ENCODE measurements at places on chromosomes 7 and 10.

GRCh38 chr10:83617692-83618545 lies 521.4 kb upstream of the GHITM start:
- DNase-seq, result no peak

DNA sequence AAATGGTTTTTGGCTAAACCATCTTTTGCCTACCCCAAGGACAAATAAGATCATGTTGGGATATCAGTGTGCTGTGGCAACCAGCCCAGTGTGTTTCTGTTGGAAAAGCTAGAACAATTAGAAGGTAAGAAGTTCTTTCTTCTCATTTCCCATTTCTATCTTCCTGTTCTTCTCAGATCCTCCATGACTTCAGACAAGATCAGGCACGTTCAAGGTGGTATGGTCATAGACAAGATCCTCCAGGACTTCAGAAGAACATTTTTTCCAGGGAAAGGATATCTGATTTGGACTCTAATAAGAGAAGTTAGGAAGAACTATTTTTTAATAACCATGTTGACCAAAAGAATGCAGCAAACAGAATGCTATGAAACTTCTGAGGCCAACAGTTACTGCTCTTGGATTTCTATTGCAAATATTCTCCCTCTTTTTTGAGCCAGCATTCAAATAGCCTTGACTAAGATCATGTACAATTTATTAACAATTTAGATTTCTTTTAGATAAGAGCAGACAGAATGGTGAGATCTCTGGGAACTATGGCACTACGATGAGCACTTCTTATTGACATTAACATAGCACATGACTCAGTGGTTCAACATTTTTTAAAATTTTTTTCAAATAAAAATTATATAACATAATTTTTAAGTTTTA lies 15.9 kb downstream of the HYCC1 start:
- no peak for DNase-seq

DNA sequence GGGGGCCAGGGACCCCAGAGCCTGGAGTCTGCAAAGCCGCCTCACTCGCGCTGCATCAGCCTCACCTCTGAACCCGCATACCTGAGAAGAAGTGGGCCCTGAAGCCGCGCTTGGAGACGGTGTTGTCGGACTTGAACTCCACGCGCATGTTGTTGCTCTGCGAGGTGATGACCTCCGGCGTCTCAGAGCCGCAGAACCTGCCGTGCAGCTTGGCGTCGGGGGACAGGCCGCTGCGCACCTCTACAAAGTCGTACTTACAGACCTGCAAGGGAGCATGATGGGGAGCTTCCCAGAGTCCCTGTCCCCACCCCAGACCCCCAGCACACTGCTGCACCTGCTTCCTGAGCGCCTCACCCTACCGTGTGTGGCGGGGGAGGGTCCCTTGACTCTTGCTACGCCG lies 25.7 kb upstream of the OPALIN start:
- no peak for DNase-seq

DNA sequence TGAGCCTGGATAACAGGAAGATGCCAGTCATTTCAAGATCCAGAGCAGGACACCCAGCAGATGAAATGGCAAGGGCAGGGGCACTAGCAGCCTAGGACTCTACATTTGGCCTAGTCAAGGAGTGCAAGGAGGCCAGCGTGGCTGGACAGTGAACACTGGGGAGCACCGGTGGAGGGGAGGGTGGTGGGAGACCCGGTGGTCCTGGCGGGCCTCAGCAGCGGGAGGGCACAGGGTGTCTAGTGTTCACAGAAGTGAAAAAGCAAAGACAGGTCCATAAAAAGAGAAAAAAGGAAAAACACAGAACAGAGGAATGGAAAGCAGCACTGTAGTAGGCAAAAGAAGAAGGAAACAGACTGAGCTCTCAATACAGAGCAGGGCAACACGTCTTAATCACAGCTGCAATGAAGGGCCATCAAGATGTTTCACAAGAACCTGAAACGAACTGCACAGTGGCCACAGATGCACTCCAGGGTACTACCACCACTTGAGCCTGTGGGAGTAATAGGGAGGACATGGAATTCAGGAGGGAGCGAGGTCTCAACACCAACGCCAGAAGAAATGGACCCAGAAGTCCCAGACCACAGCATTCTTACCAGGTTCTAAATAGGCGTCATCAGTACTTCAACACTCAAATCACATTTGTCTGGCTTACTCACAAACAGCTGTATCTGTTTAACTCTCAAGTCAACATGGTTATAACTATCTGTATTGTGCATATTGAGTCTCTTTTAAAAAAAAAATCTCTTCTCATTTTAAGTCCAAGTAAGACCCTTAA lies 573.7 kb downstream of the PARD3 start:
- no peak for DNase-seq

- no peak for DNase-seq
These were observed 54.6 kb downstream of the TFAM start for GRCh38 chr10:58439632-58440364.

DNA sequence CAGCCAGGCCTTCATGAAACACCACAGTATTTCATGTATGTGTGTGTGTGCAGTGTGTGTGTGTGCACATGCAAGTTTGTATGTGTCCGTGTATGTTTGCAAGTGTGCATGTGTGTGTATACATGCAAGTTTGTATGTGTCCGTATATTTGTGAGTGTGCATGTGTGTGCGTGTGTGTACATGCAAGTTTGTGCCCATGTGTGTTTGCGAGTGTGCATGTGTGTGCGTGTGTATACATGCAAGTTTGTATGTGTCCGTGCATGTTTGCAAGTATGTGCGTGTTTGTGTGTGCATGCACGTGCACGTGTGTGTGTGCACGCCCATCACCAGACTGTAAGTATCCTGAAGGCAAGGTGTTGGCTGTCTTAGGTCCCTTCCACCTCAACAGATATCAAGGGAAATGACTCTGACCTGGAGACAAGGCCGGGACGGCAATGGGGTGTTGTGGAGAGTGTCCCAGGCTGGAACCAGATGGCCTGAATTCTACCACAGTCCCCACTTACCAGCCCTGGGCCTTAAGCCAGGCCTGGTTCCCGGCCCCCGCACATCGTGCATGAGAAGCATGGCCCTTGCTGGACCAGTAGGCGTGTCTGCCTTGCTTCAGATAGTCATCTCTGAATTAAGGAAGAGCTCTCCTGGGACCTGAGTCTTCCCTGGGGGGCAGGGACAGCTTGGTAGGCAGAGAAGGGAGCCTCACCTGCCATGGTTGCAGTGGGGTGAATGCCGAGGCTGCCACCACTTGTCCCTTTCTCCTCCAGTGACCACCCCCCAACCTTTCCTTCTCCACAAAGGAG lies 140.0 kb downstream of the GRK5 start:
- no peak for DNase-seq

DNA sequence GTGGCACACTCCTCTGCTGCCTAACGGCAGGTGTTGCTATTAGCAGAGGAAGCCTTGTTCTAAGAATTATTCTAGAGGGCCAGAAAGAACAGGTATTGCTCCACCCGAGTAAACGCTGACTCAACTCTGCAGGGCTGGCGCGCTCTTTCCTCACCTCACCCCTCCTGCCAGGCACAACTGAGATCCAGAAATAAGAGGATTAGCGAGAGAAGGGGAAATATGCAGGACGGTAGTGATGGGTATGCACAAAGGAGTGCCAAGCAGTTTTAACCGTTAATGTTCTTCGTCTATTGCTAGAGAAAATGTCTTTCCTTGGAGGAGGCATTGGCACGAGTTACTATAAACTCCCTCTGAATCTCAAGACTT lies 369 bp upstream of the SCIN start:
- DNase-seq, result peak; percentile 10

DNA sequence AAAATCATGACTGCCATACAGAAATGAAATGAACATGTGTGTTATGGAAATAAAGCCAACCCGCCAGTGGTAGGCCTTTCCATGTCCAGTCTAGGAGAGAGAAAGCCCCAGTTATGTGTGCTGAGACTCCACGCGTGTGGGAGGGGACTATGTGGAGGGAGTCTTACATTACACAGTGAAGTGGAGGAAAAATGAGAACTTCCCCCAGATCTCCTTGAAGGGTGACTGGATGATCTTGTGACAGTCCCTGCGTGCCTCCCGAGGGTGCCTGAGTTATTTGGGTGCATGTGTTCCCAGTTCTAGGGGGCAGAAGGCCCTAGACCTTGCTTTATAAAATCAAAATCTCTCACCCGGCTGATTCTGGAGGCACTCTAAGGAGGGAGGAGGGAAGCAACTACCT lies 24.2 kb downstream of the UPP1 start:
- DNase-seq, result no peak

DNA sequence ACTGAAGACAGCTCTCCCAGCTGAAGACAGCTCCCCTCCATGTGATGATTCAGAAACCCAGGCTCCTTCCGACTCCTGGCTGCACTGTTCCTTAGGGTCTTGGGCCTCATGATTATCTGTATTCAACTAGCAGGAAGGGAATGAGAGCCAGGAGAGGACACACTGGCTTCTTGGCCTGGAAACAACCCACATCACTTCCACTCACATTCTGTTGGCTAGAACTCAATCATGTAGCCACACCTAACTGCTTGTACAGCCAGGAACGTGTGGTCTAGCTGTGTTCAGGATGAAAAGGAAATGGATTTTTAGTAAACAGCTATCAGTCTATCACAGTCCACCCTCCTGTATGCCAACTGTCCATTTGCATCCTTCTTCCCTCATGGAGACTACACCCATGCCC lies 30.5 kb upstream of the XPNPEP1 start:
- DNase-seq, result peak; percentile 70

GRCh38 chr7:134695321-134695860 lies 48.7 kb downstream of the BPGM start:
- DNase-seq, result no peak

DNA sequence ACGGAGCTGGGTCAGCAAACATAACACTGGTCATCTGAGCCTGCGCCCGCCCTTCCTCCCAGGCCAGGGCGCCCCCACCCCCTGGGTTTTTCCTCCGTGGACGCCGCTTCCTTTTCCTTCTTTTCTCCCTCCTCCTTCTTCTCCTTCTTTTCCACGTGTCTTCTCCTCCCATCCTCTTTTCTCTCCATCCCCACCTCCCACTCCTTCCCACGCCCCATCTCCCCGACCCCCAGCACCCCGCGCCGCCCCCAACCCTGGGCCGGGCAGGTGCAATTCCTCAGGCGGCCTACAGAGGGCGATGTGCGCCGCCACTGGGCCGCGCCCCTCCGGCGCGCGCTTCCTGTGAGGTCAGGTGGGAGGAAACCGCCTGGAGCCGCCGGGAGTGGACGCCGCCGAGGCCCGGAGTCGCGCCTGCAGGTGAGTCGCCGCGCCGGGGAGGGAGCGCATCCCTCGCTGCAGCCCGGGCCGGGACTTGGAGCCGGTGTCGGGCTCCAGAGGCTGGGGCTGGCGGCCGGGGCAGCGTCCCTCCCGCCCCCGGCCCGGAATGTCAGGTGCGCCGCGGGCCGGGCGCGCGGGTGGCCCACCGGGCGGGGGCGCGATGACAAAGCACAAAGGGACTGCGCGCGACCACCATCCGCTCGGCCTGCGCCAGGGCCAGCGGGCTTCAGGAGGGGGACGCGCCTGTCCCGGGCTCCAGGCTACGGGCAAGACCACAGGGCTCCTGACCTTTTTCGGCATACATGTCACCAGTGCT lies at the start of gene FAM241B:
FAM241B (plus strand) TSS at position 351 of the 754 bp plus-strand sequence. CDS start 1,497 bp downstream, outside the sequence.
- peak; percentile 12 for DNase-seq

GRCh38 chr10:93199191-93199751 lies 125.6 kb downstream of the CYP26A1 start:
- DNase-seq, result peak; percentile 38

DNA sequence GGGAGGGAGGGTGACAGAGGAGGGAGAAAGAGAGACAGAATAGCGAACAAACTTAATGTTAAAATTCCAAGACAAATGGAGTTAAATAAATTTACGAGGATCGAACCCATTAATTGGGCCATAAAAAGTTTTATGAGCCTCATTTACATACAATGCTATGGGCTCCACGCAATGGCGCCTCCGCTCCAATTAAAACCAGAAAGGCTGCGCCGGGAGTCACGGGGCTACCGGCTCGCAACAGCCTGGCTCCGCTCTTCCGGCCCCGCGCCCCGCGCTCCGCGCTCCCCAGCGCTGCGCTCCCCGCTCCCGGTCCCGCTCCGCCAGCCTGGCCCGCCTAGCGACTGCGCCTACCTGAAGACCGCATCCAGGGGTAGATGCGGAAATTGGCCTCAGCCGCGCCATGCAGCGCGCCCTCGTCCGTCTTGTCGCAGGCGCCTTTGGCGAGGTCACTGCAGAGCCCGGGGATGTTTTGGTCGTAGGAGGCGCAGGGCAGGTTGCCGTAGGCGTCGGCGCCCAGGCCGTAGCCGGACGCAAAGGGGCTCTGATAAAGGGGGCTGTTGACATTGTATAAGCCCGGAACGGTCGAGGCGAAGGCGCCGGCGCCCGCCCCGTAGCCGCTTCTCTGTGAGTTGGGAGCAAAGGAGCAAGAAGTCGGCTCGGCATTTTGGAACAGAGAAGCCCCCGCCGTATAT lies 513 bp downstream of the HOXA7 start:
- no peak for DNase-seq

- DNase-seq, result peak; percentile 44
These were observed 10.0 kb upstream of the CDK14 start for GRCh38 chr7:90586091-90586490.

DNA sequence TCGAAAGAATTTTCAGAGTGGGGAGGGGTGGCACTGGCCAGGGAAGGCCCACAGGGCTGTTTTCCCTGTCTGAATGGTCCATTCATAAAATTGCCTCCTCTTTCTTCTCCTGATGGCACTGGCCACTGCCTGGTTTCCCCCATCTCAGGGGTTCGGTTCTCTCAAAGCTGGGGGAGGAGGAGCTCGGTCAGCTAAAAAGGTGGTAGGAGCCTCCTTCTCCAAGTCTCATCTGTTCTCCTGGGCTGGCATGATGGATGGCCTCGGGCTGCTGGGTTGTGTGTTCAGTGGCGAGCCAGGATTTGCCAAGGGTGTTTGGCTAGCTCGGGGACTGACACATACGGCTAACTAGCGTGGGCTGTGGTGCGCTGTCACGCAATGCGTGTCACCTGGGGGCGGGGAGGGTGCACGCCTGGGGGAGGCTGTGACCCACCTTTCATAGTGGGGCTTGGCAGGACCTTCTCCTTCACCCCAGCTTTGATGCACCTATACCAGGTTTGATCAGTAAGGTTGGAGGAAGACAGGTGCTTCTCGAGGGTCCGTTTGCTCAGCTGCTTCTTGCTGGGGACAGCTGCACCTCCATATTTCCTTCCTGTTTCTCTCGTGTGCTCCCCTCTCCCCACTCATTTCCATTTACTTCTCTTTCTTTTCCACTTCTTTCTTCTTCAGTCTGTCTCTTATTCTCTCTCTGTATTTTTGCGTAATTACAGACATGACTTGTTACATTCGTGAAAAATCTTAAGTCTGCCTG lies 36.3 kb downstream of the RBM20 start:
- no peak for DNase-seq

DNA sequence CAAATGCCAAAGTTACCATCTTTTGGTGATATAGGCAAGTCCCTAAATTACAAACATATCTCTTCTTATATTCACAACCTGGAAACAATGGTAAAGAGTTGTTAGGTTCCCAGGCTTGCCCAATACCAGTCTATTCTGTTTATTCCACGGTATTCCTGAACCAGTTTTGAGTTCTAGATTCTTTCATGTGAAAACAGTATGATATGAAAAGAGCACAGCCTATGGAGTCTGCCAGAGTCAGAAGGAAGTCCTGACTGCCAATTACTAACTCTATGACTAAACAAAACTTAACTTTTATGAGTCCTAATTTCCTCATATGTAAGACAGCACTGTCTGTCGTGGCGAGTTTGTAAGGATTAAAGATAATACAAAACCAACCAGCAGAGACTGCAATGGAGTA lies 5.6 kb downstream of the ABI1 start:
- DNase-seq, result peak; percentile 30

Measured in fibroblast of pulmonary artery (primary cell).